ENCODE measurements at places on chromosomes 12 and 14.

DNA sequence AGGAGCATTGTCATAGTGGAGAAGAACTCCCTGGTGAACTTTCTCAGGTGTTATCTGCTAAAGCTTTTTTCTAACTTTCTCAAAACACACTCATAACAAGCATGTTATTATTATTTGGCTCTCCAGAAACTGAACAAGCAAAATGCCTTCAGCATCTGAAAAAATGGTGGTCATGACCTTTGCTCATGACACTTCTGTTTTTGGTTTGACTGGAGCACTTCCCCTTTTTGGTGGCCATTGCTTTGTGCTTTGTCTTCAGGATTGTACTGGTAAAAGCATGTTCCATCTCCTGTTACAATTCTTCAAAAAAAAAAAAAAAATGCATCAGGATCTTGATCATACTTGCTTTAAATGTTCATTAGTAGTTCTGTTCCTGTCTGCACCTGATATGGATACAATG, 1241.6 kb upstream of the USP15 start:
- no peak for DNase-seq

DNA sequence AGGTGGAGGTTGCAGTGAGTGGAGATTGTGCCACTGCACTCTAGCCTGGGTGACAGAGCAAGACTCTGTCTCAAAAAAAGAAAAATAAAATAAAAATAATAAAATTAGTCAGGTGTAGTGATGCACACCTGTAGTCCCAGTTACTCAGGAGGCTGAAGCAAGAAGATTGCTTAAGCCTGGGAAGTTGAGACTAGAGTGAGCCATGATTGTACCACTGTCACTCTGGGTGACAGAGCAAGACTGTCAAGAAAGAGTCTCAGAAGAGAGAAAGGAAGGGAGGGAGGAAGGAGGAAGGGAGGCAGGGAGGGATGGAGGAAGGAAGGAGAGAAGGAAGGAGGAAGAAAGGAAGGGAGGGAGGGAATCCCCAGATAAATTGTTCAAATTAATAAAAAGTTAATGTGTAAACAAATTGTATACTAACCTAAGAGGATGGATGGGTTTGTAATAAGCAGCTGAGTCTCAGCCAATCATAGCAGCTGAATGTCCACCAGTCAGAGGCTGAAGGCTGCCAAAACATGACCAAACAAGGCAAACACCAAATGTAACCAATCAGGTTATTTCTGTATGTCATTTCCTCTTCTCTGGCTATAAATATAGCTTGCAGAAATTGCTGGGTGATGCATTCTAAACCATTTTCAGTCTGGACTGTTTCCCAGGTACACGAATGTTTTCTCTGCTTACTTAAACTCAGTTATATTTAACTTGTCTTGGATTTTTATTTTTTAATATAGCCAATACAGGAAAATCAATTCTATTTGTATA, 6.1 kb upstream of the CDCA4 start:
- DNase-seq: no peak

DNA sequence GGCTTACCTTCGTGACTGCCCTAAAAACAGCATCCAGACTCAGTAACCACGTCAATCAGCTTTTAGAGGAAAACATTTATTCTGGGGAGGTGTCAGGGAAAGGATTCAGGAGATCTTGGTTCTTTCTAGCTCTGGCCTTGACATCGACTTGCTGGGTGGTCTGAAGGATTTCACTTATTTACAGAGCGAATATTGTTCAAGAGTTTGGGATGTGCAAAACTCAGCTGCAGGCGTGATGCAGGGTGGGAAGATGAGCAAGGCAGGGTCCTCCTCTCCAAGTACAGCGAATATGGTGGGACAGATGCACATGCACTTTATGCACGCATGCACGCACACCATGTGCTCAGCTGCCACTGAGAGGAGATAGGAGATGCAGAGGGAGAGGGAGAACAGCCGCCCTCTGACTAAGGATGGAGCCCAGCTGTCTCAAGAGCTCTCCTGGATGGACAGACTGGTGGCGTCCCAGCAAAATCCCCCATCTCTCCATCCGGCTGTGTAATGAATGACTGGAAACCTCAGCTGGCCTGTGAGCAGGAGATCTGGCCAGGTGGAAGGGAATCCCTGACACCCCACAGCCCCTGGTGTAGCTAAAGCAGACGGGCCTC, 24.4 kb upstream of the BDKRB1 start:
- no peak for DNase-seq

- DNase-seq: no peak
These were observed 214.4 kb downstream of the BCL11B start for GRCh38 chr14:99057576-99058083.

- no peak for DNase-seq
These were observed 34.5 kb downstream of the TRPV4 start for GRCh38 chr12:109798691-109799090.

DNA sequence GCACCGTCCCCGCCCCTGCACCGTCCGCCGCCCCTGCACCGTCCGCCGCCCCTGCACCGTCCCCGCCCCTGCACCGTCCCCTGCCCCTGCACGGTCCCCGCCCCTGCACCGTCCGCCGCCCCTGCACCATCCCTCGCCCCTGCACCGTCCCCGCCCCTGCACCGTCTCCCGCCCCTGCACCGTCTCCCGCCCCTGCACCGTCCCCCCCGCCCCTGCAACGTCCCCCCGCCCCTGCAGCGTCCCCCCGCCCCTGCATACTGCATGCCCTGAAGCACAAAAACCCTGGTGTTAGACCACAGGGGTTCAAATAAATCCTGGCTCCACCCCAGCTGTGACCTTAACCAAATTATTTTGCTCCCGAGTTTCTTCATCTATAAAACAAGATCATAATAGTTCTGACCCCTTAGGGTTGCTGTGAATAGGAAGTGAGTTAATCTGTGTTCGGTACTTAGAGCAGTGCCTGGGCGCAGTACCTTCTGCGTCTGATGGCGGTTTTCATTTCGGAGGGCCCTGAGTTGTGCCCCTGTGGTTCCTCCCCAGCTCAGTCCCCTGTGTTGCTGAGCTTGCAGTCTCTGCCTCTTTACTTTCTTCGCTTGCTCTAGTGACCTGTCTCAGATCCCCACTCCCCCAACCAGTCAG, 38.1 kb downstream of the ESRRB start:
- DNase-seq: no peak

DNA sequence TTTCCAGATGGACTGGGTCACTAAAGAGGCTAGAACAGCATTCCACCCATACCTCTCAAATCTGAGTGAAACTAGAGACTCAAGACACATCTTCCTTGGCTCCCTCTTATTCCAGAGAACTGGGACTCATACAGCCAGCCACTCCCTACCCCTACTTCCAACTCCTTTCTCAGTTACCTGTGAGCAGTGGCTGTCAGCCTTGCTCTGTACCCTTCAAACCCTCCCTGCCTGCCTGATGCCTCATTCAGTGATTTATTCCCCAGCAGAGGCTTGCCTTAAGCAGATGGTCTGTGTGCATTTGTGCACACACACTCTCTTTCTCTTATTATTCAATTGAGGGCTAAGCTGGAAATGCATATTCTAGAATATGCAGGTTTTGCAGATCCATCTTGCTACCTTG, 14.6 kb downstream of the GPR84 start:
- DNase-seq: no peak

DNA sequence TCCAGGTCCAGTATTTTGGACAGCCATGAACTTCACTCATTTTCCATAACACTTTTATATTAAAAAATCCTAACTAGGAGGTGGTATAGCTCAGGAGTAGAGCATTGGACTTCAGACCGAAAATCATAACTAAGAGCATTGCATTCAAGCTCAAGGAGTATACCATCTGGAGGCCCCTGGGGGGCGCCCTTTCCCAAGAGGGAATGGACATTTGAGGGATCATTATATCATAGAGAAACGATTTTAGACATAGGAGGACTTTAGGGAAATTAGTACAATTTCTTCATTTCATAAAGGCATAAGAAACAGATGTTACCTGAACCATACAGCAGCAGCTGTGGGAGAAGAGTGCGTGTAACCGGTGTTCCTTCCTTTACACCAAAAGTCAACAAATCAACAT, 5.2 kb upstream of the ATG14 start:
- no peak for DNase-seq

- no peak for DNase-seq
These were observed 259.6 kb downstream of the ITPR2 start for GRCh38 chr12:26573225-26573909.

- no peak for DNase-seq
These were observed 106.4 kb upstream of the SRRM4 start for GRCh38 chr12:118874698-118875548.

DNA sequence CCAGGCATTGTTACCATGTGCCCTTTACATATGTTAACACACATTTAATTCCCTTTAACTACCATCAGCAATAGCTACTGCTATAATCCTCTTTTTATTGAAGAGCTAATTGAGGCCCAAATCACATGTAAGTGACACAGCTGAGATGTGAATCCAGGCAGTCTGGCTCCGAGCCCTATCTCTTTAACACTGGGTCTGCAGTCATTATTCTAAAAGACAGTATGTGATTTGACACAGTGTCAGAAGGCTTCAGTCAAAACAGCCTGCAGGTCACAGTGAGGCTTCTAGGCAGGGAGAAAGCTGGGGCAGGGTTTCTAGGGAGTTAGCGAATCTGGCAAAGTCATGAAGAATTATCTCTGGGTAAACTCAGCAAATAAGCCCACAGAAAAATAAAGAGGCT, 148.2 kb downstream of the KIF21A start:
- DNase-seq: no peak

DNA sequence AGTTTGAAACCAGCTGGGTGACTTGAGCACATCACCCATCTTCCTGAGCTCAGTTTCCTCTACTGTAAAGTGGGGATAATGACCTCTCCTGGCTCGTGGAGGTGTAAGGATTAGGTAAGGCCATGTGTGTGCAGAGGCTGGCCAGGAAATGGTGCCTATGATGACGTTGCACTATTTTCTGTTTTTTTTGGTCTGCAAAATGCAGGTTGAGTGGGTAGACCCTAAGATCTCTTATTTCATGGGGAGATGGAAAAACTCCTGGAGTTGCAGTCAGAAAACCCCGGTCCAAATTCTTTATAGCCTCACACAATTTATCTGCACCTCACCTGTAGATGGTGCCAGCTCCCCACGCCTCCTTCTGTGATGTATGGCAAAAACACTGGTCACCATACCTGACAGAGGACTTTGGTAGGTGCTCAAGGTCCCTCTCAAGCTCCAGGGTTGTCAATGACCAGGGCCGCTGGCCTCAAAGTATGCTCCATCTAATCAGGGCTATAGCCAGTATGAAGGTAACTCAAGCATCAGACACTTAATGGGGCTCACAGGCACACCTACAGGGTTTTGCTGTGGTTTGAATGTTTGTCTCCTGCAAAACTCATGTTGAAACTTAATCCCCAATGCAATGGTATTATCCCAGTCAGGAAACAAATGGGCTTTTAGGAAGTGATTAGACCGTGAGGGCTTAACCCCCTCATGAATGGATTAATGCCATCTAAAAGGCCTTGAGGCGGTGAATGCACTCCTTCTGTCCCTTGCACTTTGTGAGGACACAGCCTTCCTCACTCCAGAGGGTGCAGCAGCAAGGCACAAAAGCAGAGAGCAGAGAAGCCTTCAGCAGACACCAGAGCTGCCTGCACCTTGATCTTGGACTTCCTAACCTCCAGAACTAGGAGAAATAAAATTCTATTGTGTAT, 17.6 kb downstream of the C14orf132 start:
- no peak for DNase-seq

DNA sequence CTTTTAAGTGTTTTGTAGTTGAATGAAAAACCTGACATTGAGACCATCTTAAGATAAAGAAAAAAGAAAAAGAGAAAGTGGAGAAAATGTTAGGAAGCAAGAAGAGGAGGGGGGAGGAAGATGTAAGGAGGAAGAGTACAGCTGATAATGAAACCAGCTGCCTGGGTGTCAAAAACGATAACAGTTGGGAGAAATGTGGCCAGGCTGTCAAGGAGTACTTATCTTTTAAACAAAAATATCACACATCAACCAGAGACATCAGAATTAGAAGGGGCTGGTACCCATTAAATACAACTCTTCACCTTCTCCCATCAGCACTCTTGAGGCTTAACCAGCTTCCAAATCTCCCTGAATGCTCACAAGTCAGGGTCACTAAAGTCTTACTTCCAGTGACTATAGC, 4.5 kb downstream of the SLC11A2 start:
- DNase-seq: no peak

DNA sequence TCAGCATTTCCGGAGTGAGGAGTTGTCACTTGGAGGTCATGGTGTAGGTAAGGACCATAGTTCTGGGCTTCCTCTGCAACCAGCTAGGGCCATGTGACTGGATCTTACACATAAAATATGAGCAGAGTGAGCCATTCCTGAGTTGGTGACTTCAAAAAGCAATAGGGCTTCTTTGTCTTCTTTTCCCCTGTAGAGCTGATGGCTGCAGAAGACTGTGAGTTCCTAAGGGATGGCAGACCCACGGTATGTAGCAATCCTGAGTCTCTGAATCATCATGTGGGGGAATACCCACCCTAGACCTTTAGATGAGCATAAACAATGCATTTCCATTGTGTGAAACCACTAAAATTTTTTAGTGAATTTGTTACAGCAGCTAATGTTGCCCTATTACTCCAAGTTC, 151.1 kb upstream of the TBX3 start:
- no peak for DNase-seq

- no peak for DNase-seq
These were observed at the start of gene HVCN1 for GRCh38 chr12:110688446-110689280. Gene HVCN1, minus strand, starts transcription at chr12:110689115. Its CDS starts 5,870 bp downstream, at chr12:110683245.

- no peak for DNase-seq
These were observed 8.6 kb downstream of the IFI27L2 start for GRCh38 chr14:94120667-94121340.
